Neural crest cell (in vitro differentiated cells): ENCODE measurements at places on chromosomes 3 and 15. TPM values are rescaled to one million over a fixed set of nuclear protein-coding genes. Genes with fewer than 3 reads are reported as not detected.

DGKG gene
- 0.18 TPM in 1 of 2 replicates, not detected in the other for total RNA-seq

CCR2 gene
- total RNA-seq: not detected in 2 replicates

CLN6 gene
- total RNA-seq: 71.3 and 73.3 TPM in 2 replicates

- no peak overlapping the region for H3K4me3 ChIP-seq
- no peak for DNase-seq
- H3K27ac ChIP-seq: peak overlapping the region; percentile 1
- H3K4me1 ChIP-seq: peaks cover 11% of the 10 kb centered on the region
- H3K27me3 ChIP-seq: no peaks in the 10 kb centered on the region
- no peaks in the 10 kb centered on the region for H3K36me3 ChIP-seq
These were observed 27.6 kb upstream of the ANKDD1A start for GRCh38 chr15:64883997-64884511.
